Fibroblast of skin of left quadriceps (primary cell): ENCODE measurements at places on chromosomes 12 and 14.

- DNase-seq = no peak
These were observed 177.8 kb upstream of the EEA1 start for GRCh38 chr12:93106910-93107309.

GRCh38 chr14:91170504-91171121 lies 56.7 kb downstream of the DGLUCY start:
- no peak for DNase-seq

DNA sequence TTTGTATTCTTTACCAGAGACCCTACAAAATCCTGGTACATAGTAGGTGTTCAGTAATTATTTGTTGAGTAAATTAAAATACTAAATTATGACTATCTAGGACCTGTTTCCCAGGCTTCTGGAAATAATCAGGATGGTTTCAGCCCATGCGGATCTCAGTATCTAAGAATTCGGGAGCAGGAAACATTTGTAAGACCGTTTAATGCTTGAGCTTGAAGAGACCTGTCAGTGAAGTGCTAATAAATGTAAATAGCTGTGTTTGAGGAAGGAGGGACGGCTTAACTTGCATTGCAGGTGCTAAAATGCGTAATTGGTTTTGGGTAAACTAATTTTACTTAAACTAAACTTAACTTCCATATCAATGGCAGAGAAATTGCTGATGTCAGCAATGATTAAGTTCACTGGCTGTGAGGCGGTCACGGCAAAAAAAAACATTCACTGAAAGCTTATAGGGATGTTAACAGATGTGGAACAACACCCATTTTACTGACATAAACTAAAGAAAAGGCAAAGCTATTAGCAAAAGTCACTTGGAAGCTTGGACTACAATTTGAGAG lies 28.6 kb upstream of the AEBP2 start:
- DNase-seq = no peak

DNA sequence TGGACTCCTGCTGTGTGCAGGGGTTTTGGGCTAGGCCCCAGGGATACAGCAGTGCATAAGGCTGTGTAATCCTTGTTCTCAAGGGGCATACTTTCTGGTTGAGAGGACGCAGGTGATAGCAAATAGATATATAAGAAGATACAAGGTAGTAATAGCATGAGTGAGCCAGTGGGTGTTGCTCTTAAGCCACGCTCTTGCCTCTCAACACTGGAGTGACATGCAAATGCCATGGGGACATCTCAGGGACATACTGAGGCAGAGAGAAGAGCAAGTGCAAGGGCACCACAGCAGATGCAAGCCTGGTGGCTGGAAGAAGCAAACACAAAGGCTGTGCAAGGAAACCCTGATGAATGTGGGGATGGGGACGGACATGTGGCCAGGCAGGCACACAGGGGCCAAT lies 223.3 kb downstream of the CHST11 start:
- no peak for DNase-seq

DNA sequence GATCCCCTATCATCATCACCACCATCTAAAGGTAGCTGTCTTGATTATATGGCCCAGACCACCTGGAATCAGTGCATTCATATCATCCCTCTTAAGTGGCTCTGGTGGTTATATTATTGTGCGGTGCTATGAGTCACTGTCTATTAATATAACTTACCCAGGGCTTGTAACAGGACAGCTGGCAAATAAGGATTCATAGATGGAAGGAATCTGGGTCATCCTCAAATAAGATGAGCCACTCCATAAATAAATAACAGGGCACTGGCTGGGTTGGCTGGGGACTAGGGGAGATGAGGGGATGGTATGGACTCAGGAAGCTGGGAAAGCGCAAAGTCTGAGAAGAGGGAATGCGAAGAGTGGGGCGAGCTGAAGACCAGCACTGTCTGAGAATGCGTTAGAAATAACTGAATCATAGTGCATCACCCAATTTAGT lies 216.1 kb downstream of the NUAK1 start:
- DNase-seq = no peak

GRCh38 chr12:11724888-11725311 lies 75.4 kb downstream of the ETV6 start:
- no peak for DNase-seq
